ENCODE measurements at places on chromosomes 6 and 20.

DNA sequence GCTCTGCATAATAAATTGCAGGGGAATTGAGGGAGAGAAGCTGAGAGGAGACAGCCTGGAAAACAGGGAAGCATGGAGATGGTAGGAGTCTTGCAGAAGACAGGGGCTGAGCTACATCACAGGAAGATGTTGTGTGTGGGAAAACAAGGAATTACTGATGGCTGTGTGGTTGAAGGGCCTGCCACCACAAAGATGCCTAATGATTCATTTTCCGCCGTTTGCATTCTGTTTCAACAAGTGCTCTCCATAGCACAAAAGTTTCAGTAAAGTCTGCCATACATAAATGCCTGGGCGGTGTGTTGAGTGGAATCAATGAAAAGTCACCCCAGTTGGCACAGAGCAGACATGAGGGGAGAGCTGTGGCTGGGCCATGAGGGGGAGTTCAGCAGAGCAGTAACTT lies 5.6 kb upstream of the KLHL31 start:
- no peaks in the 10 kb centered on the region for H3K36me3 ChIP-seq
- H3K27ac ChIP-seq: no peak overlapping the region

GRCh38 chr6:80010288-80010687 lies 5.8 kb downstream of the TTK start:
- no peak overlapping the region for H3K27ac ChIP-seq
- no peaks in the 10 kb centered on the region for H3K27me3 ChIP-seq
- no peaks in the 10 kb centered on the region for H3K36me3 ChIP-seq
- H3K4me3 ChIP-seq: no peak overlapping the region

DNA sequence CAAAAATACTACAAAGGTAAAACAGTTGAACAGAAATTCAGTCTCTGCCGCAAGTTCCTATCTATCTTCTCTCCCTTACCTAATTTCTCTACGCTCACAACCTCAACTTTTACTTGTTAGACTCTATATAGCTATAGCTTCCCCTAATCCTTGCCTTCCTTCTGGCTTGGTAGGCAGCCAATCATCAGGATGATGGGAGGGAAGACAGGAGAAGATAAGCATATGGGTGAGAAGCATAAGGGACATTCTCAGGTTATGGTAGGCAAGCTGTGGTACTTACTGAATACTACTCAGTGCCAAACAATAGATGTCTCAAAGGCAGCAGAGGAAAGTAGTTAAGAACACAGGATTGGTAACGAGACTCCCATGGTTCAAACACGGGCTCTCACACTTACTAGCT lies 7.8 kb downstream of the CCNC start:
- peaks cover 39% of the 10 kb centered on the region for H3K36me3 ChIP-seq
- H3K27me3 ChIP-seq: no peaks in the 10 kb centered on the region
- H3K4me3 ChIP-seq: no peak overlapping the region
- no peaks in the 10 kb centered on the region for H3K4me1 ChIP-seq

- no peaks in the 10 kb centered on the region for H3K27me3 ChIP-seq
- peaks cover 6% of the 10 kb centered on the region for H3K4me1 ChIP-seq
- no peak for DNase-seq
- H3K27ac ChIP-seq: no peak overlapping the region
Observed at GRCh38 chr6:36871686-36872085, 2.9 kb downstream of the PPIL1 start.

DNA sequence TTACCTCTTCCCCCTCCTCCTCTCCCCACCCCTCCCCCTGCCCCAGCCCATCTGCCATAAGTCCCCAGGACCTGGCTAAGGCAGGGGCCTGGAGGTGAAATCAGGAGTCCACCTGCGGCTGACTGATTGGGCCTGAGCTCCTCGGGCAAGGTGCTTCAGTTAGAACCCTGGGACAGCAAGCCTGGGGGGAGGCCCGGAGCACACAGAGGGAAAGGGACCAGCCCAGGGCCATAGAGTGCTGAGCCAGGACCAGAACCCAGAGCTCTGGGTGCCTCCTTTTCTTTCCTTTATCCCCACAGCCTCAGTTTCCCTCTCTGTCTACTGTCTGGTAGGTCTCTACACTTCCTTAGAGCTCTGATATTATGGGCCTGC lies 35.7 kb upstream of the VEGFA start:
- no peak for DNase-seq
- no peak overlapping the region for H3K27ac ChIP-seq
- H3K4me3 ChIP-seq: no peak overlapping the region
- peaks cover 16% of the 10 kb centered on the region for H3K4me1 ChIP-seq
- H3K36me3 ChIP-seq: no peaks in the 10 kb centered on the region

Measured in effector memory CD4-positive, alpha-beta T cell (primary cell).